ENCODE measurements at places on chromosomes 13 and 19. TPM values are rescaled to one million over a fixed set of nuclear protein-coding genes. Genes with fewer than 3 reads are reported as not detected.

DKKL1 gene
- total RNA-seq, result 0.18 TPM

DNA sequence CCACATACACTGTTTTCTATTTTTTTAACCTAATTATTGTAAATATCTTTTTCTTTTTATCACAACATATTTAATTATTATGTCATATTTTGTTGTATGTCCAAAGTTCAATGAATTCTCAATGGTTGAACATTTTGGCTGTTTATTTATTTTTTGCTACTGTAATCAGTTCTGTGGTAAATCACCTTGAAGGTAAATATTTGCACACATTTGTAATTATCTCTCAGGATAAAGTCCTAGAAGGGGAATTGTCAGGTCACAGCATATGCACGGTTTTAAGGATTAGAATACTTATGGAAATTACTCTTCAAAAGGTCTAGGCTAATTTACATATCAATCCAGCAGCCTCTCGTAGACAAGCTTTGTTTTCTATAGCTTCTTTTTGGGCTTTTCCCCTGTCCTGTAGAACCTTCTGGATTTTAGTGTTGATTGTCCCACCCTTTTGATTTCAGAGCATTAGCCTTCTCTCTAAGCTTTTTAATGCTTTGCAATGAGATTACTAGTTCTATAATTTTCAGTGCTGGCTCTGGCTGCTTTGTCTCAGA, 362.6 kb downstream of the KCNRG start:
- no peak for DNase-seq

DNA sequence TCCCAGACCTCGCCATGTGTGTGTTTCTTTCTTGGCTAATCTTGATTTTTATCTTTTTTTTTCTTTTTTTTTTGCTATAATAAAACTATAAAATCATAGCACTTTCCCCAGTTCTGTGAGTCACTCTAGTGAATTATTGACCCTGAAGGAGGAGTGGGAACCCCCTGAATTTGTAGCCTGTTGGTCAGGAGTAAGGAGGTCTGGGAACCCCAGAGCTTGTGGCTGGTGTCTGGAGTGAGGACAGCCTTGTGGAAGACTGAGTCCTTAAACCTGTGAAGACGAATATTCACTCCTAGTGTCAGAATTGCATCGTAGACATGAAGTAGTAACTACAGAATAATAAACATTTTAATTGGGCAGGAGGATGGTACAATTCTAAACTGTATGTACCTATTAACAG, 7.4 kb downstream of the EID2B start:
- DNase-seq, result no peak

- no peak for DNase-seq
These were observed 399 bp upstream of the ZNF136 start for GRCh38 chr19:12162513-12162881.

Measured in fibroblast of the aortic adventitia (primary cell).